Panc1 (cell line): ENCODE measurements at places on chromosomes 6 and 20. TPM values are rescaled to one million over a fixed set of nuclear protein-coding genes. Genes with fewer than 3 reads are reported as not detected.

The FGD2 gene
- total RNA-seq = 0.10 TPM

DNA sequence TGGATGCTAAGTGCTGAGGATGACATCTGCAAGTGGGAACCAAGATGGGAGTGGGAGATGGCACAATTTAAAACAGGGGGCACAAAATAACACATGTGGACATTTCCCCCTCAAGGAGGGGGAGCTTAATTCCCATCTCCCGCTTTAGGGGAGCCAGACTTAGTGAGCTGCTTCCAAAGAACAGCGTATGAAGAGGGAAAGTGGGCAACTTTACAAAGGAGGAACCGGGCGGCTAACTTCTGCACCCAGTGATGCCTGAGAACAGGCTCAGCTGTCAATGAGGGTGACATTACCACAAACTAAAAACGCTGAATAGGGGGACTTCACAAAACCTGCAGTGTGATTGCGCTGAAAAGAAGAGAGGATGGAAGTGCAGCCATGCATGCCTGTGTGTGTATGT, 95.5 kb upstream of the NXT1 start:
- H3K4me1 ChIP-seq = no peaks in the 10 kb centered on the region
- H3K27ac ChIP-seq = no peak overlapping the region
- H3K27me3 ChIP-seq = 0 out of 2 replicates have a peak, but pooled peaks cover 2% of the 10 kb centered on the region
- H3K36me3 ChIP-seq = no peaks in the 10 kb centered on the region

The TRAPPC3L gene
- not detected for total RNA-seq

DNA sequence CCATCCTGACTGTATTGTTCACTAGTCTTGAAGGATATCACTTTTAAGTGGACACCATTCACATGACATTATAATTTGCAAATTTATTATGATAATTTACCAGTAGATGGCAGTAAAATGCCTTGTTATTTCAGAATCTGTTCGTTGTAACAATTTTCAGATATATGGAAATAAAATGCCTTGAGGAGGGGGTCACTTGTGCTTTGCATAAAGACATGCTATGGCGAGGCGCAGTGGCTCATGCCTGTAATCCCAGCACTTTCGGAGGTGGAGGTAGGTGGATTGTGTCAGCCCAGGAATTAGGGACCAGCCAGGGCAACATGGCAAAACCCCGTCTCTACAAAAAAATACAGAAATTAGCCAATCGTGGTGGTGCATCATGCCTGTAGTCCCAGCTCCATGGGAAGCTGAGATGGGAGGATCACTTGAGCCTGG, 9.0 kb upstream of the NCOA6 start:
- H3K4me3 ChIP-seq = no peak overlapping the region
- DNase-seq = peak; percentile 22
- H3K27ac ChIP-seq = no peak overlapping the region
- no peaks in the 10 kb centered on the region for H3K36me3 ChIP-seq
- no peaks in the 10 kb centered on the region for H3K4me1 ChIP-seq

- no peaks in the 10 kb centered on the region for H3K27me3 ChIP-seq
- no peak for DNase-seq
- H3K36me3 ChIP-seq = no peaks in the 10 kb centered on the region
- no peaks in the 10 kb centered on the region for H3K4me1 ChIP-seq
Measured at GRCh38 chr6:150129616-150130505, 13.0 kb upstream of the PPP1R14C start.

The OR2H1 gene
- total RNA-seq = not detected

GRCh38 chr20:10060226-10060625, 25.4 kb downstream of the ANKEF1 start:
- H3K27ac ChIP-seq = no peak overlapping the region
- no peak for DNase-seq
- no peak overlapping the region for H3K4me3 ChIP-seq
- H3K27me3 ChIP-seq = no peaks in the 10 kb centered on the region
- H3K36me3 ChIP-seq = no peaks in the 10 kb centered on the region

GRCh38 chr6:43092635-43093034, 16.5 kb downstream of the PTK7 start:
- no peaks in the 10 kb centered on the region for H3K36me3 ChIP-seq
- H3K4me3 ChIP-seq = no peak overlapping the region
- H3K4me1 ChIP-seq = peaks cover 82% of the 10 kb centered on the region
- no peak for DNase-seq
- H3K27me3 ChIP-seq = no peaks in the 10 kb centered on the region

GRCh38 chr20:53964067-53964466, 106.3 kb downstream of the BCAS1 start:
- H3K4me3 ChIP-seq = no peak overlapping the region
- H3K27ac ChIP-seq = no peak overlapping the region
- DNase-seq = no peak
- no peaks in the 10 kb centered on the region for H3K27me3 ChIP-seq

GRCh38 chr6:39882531-39882899, 51.7 kb downstream of the MOCS1 start:
- no peak overlapping the region for H3K27ac ChIP-seq
- no peak for DNase-seq
- no peak overlapping the region for H3K4me3 ChIP-seq
- H3K36me3 ChIP-seq = no peaks in the 10 kb centered on the region
- H3K4me1 ChIP-seq = no peaks in the 10 kb centered on the region
- no peaks in the 10 kb centered on the region for H3K27me3 ChIP-seq

- H3K4me1 ChIP-seq = no peaks in the 10 kb centered on the region
- peaks cover 15% of the 10 kb centered on the region for H3K36me3 ChIP-seq
Measured at GRCh38 chr6:87654875-87655454, 47.1 kb downstream of the AKIRIN2 start.

DNA sequence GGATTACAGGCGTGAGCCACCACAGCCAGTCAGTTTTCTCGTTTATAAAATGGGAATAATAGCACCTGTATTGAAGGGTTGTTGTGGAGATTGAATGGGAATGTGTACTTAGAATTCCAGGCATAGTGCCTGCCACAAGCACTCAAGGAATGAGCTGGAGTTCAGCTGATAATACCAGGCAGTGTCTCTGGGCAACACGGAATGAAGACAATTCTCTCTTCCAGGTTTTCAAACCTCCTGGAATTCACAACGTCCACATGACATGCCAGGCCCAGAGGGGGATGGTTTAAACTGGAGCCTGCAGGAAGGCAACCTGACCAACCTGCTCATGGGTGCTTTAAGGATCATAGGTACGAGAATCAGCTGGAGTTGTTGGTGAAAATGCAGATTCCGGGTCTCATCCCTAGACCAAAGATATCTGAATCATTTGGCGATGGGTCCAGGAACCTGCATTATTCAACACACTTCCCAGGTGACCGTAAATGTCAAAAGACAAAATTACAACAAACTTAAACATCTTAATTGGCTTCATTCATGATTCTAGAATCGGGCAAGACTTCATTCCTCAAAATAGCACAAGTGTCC, 1.9 kb upstream of the PTPN1 start:
- no peaks in the 10 kb centered on the region; the same call in 1 of the 2 replicates for H3K36me3 ChIP-seq
- DNase-seq = no peak
- H3K4me1 ChIP-seq = peaks cover 32% of the 10 kb centered on the region
- H3K27ac ChIP-seq = peak overlapping the region; percentile 62

- no peaks in the 10 kb centered on the region for H3K36me3 ChIP-seq
- no peak overlapping the region for H3K27ac ChIP-seq
- no peaks in the 10 kb centered on the region for H3K4me1 ChIP-seq
- DNase-seq = no peak
- H3K4me3 ChIP-seq = no peak overlapping the region
Measured at GRCh38 chr6:93371756-93372155, 47.6 kb downstream of the EPHA7 start.

The UBE2C gene
- 173 TPM for total RNA-seq

DNA sequence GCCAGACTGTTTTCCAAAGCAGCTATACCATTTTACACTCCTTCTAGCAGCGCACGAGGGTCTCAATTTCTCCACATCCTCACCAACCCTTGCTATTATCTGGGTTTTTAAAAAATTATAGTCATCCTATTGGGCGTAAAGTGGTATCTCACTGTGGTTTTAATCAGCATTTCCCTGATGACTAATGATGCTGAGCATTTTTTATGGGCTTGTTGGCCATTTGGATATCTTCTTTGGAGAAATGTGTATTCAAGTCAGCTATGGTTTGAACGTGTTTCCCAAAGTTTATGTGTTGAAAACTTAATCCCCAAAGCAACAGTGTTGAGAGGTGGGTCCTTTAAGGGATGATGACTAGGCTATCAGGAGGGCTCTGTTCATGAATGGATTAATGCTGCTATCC, 6.7 kb downstream of the MCUR1 start:
- peaks cover 15% of the 10 kb centered on the region for H3K4me1 ChIP-seq
- no peak overlapping the region for H3K27ac ChIP-seq
- no peak for DNase-seq
- H3K36me3 ChIP-seq = peaks cover 4% of the 10 kb centered on the region; the same call in 1 of the 2 replicates
- no peaks in the 10 kb centered on the region for H3K27me3 ChIP-seq
- H3K4me3 ChIP-seq = no peak overlapping the region

DNA sequence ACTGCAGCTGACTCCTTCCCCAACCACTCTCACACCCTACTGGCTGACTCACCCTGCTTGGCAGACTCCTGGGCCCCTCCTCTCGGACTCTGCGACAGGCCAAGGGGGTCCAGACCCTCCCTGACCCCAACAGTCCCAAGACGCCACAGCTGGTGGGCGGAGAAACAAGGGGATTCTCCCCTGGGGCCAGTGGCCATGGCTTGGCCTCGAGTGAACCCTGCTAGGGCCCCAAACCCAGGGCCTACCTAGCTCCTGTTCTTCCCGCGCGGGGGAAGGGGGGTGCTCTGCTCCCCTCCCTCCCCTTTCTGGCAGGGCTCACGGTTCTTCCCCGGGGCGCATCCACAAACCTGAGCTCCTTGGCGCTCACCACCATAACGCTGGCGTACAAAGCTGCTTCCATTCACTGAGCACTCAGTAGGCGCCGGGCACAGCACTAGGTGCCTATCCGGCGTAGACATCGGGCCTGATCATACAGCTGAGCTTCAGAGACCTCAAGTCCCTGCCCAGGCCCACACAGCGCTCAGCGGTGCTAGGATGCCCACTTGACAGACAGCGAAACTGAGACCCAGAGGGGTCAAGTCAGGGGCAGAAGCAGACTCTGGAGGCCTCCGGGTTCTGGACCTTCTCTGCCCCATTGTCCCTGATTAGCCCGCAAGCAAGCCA, 597 bp downstream of the ADA start:
- no peaks in the 10 kb centered on the region for H3K27me3 ChIP-seq
- peak overlapping the region; percentile 72 for H3K4me3 ChIP-seq
- DNase-seq = no peak
- no peaks in the 10 kb centered on the region; the same call in 1 of the 2 replicates for H3K36me3 ChIP-seq
- H3K27ac ChIP-seq = peak overlapping the region; percentile 76

DNA sequence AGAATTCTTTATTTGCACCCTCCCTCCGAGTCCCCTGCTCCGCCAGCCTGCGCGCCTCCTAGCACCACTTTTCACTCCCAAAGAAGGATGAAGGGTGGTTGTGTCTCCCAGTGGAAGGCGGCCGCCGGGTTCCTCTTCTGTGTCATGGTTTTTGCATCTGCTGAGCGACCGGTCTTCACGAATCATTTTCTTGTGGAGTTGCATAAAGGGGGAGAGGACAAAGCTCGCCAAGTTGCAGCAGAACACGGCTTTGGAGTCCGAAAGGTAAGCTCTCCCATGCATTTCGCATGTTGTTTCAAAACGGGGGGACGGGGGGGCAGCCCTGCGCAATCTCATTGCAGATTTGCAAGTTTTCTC, 357 bp downstream of the PCSK2 start:
- no peaks in the 10 kb centered on the region for H3K36me3 ChIP-seq
- no peak overlapping the region for H3K4me3 ChIP-seq
- H3K27ac ChIP-seq = no peak overlapping the region

DNA sequence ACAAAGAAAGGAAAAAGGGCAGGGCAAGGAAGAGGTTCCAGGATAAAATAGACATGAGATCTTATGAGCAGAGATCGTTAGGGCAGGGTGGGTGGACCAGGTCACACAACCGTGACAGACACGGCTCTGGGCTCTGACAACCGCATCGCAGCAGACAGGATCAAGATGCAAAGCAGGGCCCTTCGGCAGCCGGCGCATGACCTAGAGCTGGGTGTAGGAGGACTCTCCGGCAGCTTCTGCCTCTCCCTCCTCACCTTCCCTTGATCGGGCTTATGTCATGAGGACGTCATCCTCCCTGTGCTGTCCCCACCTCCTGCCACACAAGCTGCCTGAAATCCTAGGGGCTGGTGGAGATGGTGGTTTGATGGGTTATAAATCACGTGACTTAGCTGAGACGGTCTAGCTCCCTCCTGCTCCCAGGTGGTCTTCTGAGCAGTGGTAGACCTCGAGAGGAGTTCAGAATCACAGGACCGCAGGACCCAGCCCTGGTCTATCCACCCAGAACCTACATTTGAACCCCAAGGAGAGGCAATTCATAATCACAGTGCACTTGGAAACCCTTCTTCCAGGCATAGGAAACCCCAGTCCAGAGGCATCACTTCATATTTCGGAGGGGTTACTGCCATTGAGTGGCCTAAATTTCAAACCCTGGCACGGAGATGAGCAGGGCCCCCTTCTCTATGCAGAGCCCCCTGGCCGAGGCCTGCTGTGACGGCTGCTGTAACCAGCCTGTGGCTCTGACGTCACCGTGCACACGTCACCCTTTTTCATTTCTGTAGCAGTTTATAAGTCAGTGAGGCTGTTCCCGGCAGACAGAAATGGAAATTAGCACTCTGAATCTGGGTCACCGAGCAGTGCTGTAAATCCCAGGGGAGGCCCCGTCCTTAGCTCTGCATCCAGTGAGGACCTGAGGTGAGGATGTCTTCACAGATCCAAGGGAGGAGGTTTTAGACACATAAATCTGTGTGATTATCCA, 8.7 kb upstream of the CCR6 start:
- H3K4me1 ChIP-seq = no peaks in the 10 kb centered on the region
- H3K36me3 ChIP-seq = no peaks in the 10 kb centered on the region
- peaks cover 23% of the 10 kb centered on the region for H3K27me3 ChIP-seq
- no peak for DNase-seq
- H3K4me3 ChIP-seq = no peak overlapping the region
